ENCODE measurements at places on chromosomes 3 and 15.
A peak's percentile ranks its signal among the peaks of the same experiment; 100 is the strongest.

DNA sequence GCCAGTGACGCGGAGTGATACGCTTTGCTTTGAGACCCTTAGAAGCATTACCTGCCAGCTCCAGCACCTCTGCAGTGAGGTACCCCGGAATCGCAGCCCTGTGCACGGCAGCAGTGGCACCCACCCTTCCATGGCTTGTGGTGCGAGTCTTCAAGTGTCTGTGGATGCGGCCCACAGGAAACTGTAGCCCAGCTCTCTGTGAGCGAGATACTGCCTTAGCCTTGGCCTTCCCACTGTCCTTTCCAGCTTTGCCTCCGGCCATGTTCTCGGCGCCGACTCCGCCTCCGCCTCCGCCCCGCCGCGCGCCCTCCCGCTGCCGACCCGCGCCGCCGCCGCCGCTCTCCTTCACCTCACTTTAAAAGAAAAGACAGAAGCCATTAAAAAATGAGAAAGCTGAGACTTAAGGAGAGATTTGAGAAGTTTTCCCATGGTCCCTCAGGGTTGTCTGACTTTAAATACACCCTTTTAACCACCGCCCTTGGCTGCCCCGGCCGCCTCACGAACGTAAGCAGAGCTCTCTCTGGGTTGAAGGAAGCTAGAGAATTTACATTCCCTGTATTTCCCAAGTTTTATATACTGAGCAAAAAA, 78.5 kb upstream of the FAM174B start:
- DNase-seq = peak; percentile 40

GRCh38 chr15:64314456-64314855, 41.5 kb downstream of the CSNK1G1 start:
- peak; percentile 32 for DNase-seq

- DNase-seq = no peak
These were observed 36.2 kb upstream of the GOLGA8A start for GRCh38 chr15:34473840-34474239.

DNA sequence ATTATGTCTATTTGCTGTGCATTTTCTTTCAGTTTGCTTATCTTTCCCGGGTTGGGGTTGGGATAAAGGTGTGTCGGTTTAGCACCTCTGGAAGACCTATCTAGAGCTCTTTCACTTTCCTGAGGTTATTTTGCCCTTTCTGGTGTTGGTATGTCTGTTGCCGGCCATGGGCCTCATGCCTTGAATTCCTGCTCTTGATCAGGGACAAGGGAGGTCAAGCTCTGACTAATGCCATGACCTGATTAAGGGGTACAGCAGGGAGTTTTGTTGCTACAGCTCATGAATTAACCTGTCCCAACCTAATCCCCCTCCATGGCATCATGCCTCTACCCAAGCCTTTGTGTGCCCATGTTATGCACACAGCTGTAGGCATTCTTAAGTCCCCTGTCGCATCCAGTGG, 70.5 kb upstream of the GOLGA6B start:
- peak; percentile 58 for DNase-seq

- no peak for DNase-seq
These were observed 243.2 kb upstream of the VEPH1 start for GRCh38 chr3:157746391-157746790.

- no peak for DNase-seq
These were observed 57.2 kb downstream of the SH3GL3 start for GRCh38 chr15:83504365-83504764.

- DNase-seq = no peak
These were observed 35.9 kb upstream of the CMSS1 start for GRCh38 chr3:99781761-99782160.

DNA sequence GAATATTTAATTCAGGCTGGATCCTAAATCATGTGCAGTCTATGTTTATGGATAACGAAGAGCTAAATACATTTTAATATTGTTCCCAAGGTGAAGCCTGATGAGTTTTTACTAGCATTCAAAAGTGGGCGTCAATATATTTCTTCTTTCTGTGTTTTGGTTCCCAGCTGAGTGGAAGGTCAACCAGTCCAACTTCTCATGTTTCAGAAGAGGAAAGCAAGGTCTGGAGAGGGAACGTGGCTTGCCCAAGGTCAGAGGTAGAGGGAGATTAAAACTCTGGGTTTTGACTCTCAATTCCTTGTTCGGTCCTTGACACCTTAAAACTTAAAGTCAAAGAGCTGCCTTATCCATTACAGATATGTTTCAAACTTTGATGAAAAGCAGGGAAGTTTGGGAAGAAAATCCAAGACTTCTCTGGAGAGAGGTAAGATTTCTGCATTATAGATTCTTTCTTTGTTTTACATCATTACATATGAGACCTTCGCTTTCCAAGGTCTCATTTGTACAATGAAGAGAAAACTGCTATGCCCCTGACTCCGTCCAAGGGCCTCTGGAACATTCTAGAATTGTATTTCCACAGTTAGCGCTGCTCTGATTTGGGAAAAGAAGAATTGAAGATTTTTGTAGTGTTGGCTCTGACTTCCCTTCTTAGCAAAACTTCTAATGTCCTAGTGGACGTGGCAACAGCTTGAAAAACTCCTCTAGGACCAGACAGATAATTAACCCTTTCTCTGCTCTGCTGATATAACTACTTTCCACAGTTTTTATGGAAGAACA, 57.7 kb upstream of the HES1 start:
- peak; percentile 66 for DNase-seq

- no peak for DNase-seq
These were observed 28.6 kb downstream of the COLQ start for GRCh38 chr3:15492847-15493360.

- DNase-seq = no peak
These were observed 80.4 kb upstream of the ZBTB20 start for GRCh38 chr3:115227461-115227860.

GRCh38 chr15:59711451-59712243, 22.5 kb upstream of the BNIP2 start:
- no peak for DNase-seq

- no peak for DNase-seq
These were observed 93.3 kb downstream of the ATP1B3 start for GRCh38 chr3:141969711-141970110.

DNA sequence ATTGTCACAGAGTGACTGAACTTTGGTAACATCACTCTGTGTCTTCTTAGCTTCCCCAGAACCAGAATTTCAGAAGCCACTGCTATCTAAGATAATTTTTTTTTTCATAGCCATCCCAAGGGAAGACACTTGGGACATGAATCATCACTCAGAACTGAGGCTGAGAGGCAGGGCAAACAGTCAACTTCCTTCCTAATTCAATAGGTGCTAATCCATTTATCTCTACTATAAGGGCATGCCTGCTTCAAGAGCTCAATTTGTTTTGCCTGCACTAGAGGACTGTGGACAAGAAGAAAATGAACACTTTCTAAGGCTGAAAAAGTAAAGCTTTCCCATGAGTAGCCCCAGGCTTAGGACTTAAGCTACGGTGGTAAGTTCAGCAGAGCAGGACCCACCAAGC, 56.7 kb upstream of the MYRIP start:
- DNase-seq = no peak

DNA sequence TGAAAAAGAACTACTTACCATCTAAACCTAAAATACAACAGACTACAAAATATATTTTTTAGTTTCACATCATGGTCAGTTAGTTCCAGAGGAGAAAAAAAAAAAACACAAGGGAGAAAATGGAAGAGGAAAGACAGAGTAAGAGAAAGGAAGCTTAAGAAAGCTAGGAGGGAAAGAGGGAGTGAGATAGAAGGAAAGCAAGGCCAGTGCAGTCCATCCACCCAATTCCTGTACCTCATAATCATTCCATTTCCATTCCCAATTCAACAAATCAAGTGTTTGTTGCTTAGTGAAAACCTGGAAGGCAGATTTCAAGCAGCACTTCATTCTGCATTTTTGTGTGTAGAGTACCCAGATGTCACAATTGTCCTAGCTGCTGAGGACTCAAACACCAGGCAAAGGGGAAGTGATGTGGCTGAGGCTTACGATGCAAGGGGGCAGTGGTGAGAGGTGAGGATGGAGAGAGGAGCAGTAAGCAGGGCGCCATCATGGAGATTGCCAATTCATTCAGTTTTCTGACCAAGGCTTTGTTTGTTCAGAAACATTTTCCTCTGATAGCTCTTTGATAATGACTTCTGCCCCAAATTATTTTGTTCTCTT, 83.6 kb upstream of the GSK3B start:
- no peak for DNase-seq

GRCh38 chr3:98807561-98807960, 44.4 kb downstream of the ST3GAL6 start:
- DNase-seq = no peak

- peak; percentile 43 for DNase-seq
These were observed 871 bp downstream of the MAP1A start for GRCh38 chr15:43518197-43518761.

DNA sequence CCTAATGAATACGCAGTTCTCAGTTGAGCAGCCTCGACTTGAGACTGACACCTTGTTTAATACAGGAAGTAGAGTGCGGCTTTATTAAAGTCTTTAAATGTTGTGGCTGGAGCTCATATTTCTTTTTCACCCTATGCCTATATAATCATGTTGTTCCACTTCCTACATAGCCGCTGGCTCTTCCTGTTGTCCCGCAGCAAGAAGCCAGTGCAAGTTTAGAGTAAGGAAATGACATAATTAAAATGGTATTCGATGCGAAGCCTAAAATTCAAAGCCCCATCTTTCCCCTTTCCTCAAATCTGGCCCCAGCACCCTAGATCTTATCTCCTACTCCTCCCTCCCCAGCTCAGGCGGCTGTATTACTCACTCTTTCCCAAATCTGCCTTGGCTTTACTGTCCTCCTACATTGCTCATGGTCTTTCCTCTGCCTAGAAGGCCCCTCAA, 7.5 kb upstream of the PHLDB2 start:
- DNase-seq = peak; percentile 61

DNA sequence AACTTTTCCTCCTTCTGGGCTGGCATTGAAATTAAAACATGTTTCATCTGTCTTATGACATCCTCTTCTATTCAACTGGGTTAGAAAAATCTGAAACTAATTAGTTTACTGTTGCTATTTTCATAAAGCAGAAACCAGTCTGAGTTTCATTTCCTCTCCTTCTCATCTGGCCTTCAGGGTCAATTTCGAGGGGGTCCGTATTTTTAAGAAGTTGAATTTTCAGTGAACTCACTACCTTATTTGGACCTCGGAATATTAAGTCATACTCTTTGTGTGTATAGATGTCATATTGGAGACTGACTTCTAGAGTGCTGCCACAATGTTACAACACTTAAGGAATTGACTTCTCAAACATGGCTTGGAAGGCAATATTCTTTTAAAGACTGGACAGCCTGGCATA, 485.9 kb downstream of the SQOR start:
- DNase-seq = no peak

DNA sequence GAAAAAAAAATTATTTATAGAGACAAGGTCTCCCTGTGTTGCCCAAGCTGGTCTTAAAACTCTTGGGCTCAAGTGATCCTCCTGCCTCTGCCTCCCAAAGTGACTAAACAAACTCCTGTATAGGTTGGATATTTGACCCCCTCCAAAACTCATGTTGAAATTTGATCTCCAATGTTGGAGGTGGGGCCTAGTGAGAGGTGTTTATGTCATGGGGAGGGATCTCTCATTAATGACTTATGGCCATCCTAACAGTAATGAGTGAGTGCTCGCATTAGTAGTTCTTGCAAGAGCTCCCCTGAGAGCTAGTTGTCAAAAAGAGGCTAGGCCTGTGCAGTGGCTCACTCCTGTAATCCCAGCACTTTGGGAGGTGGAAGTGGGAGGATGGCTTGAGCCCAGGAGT, 141.2 kb downstream of the STT3B start:
- DNase-seq = no peak

DNA sequence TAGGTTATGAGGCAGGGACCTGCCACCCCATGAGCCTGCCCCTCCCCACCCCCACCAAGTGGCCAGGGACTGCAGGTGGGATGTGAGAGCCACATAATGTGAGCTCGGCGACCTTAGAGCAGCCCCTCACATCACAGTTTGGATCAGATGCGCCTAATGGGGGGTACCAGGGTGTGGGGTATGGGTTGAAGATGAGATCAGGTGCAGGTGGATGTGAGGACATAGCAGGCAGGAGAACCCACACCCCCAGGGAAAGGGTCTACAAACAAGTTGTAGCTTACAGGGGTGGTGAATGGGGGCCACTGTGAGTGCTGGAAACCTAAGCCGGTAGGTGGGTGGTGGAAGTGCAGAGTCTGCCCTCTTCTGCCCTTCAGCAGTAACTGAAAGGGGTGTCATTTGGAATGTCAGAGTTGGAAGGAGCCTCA, 94.0 kb downstream of the CORO2B start:
- DNase-seq = peak; percentile 19

- peak; percentile 95 for DNase-seq
These were observed 46.8 kb downstream of the PDHB start for GRCh38 chr3:58386626-58387365.

GRCh38 chr3:127974226-127974625, 59.2 kb downstream of the KBTBD12 start:
- no peak for DNase-seq

DNA sequence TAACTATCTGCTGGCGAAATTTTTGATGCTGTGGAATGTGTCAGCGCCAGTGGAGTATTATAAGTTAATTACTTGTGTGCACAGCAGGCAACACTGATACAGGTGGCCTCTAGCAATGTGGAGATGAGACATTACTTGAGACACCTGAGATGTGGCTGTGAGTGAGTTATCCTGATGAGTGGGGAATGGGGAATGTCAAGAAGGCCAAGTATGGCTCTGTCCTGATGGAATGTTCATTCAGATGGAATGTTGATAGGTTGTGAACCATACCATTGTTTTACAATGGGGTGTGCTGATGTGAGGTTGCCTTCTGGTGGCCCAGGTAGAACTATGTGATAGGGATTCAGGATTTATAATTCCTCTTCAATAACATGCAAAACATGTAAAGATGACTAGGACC, 404.8 kb downstream of the PTPRG start:
- DNase-seq = no peak

- DNase-seq = peak; percentile 61
These were observed 15.4 kb upstream of the OXTR start for GRCh38 chr3:8784676-8785435.

- DNase-seq = no peak
These were observed 22.1 kb downstream of the PLA2G4D start for GRCh38 chr15:42072141-42072685.

GRCh38 chr15:100189849-100190248, 151.9 kb downstream of the ADAMTS17 start:
- no peak for DNase-seq

- no peak for DNase-seq
These were observed 63.7 kb downstream of the DNAJB8 start for GRCh38 chr3:128402998-128403397.

DNA sequence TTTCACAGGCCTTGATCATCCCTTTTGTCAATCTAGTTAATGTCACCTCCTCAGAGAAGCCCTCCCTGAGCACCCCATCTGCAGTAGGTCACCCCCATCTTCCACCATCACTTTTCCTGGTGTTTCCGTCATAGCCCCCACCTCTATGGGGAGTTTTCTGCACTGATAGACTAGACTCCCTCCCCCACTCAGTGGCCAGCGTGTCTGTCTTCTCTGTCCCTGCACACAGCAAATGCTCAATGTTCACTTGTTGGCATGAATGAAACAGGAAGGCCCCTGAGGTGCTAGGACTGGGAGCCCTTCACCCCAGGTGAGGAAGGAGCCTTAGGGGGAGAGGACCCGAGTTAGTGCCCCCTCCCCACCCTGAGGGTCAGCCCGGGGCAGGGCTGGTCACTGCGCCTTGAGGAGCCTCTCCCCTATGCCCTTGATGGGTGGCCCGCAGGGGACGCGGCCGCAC, 15.8 kb upstream of the FANCD2 start:
- DNase-seq = no peak

- DNase-seq = peak; percentile 30
These were observed 62.9 kb downstream of the SLC28A2 start for GRCh38 chr15:45314960-45315359.

- DNase-seq = no peak
These were observed 148.8 kb upstream of the HES1 start for GRCh38 chr3:193987186-193987585.
